ENCODE measurements at places on chromosomes 4 and X.
A peak's percentile ranks its signal among the peaks of the same experiment; 100 is the strongest.

DNA sequence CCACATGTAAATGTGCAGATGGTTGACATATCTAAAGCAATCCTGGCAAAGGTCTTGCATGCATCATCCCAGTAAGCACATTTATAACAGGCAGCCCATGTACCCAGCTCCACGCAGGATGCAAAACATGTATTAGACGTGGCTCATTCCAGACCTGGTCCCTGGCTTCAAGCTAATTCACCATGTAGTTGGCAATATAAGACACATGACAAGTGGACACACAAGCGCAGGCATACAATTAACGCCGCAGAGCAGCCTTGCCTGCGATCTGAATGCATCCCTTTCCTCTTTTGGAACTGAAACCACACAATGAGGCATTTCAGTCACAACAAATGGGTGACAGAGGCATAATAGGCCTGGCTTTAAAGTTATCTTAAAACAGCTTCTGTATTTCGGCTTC lies 114.5 kb upstream of the TRIM2 start:
- no peak for DNase-seq

- no peak for DNase-seq
These were observed 22.5 kb downstream of the TCEAL1 start for GRCh38 chrX:103651151-103651773.

GRCh38 chrX:132094164-132094563 lies 33.7 kb downstream of the FRMD7 start:
- DNase-seq, result no peak

GRCh38 chr4:7987148-7987989 lies 47.7 kb upstream of the AFAP1 start:
- peak; percentile 85 for DNase-seq

GRCh38 chr4:7384003-7384928 lies 50.5 kb downstream of the PSAPL1 start:
- DNase-seq, result no peak

- DNase-seq, result no peak
These were observed 125.5 kb downstream of the OPHN1 start for GRCh38 chrX:68307769-68308168.

DNA sequence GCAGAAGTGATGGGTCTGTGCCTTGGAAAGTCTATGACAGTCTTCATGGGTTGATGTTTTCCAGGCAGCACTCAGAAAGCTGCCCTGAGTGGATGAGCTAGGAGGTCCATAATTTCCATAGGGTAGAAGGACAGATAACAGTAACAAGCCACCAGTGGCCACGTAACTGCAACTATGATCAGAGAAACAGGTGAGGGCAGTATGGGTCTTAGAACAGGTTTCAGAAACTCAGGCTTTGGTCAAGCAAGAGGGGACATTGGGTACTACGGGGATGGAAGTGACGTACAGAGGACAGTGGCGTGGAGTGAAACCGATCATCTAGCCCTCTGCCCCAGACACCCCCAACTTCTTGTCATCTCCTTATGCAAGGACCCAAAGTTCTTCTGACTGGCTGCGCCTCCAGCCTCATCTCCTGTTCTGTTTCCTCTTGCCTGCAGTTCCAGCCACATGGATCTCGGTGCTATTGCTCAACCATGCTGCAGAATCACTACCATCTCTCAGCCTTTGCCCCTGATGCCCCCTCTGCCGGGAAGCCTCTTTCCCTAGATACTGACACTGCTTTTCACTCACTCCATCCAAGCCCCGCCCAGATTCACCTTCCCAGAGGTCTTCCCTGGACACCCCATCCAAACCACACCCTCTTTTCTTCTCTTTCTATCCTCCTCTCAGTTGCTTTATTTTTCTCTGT lies 123.4 kb downstream of the MFAP3L start:
- no peak for DNase-seq

- no peak for DNase-seq
These were observed 44.0 kb upstream of the PPP1R2C start for GRCh38 chrX:42821803-42822443.

DNA sequence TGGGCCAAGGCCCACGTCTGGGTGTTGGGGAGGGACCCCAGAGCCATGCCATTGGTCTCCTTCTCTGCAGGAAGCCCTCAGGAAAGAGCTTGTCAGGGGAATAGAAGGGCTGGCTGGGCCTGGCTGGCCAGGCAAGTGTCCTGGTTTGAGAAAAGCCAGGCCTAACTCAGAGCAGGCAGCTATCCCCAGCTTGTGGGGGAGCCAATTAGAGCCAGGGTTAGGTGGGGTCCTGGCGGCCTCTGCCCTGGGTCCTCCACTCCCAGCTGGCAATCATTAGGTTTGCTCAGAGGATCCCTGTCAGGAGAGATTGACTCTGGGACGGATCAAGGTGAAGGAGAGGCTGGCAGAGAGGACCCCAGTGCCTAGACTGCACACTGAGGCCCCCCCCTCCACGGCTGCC lies 64.8 kb downstream of the PJA1 start:
- DNase-seq, result no peak

GRCh38 chr4:78369679-78370078 lies 181.9 kb upstream of the ANXA3 start:
- no peak for DNase-seq

DNA sequence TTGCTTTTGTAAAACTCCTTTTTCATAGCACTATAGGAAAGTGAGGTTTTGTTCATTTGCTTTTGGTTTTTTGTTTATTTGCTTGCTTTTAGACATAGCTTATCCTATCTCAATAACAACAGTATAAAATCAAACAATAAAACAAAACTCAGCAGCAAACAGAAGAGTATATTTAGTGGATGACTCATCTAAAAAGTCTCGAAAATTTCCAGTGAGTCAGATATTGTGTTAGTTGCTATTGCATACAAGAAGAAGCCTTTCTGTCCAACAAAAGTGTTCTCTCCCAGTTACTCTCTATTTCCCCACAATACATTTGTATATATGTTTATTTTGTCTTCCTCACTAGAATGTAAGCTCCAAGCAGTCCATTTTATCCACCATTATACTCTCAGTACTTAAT lies 36.0 kb upstream of the NPNT start:
- no peak for DNase-seq

GRCh38 chr4:155906554-155907247 lies 3.2 kb downstream of the TDO2 start:
- no peak for DNase-seq

GRCh38 chrX:72735561-72735960 lies 21.5 kb upstream of the PHKA1 start:
- DNase-seq, result no peak

- no peak for DNase-seq
These were observed 8.1 kb downstream of the RASL11B start for GRCh38 chr4:52870225-52870624.

DNA sequence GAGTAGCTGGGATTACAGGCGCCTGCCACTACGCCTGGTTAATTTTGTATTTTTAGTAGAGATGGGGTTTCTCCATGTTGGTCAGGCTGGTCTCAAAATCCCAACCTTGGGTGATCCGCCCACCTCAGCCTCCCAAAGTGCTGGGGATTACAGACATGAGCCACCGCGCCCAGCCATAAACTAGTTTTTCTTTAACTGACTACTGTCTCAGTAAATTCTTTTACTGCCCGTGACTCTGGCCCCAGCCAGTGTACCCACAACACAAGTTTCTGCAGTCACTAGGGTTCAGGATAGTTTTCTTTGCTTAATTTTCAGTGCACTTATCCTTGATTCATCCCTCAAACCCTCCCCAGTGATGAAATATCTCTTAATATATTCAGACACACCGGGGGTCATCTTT lies 8.3 kb downstream of the SHROOM2 start:
- DNase-seq, result no peak

- no peak for DNase-seq
These were observed 6.3 kb upstream of the CSN3 start for GRCh38 chr4:70236125-70236524.

- DNase-seq, result no peak
These were observed 62.9 kb downstream of the RHOXF2B start for GRCh38 chrX:120014354-120015130.

GRCh38 chrX:23752740-23753415 lies 9.8 kb upstream of the ACOT9 start:
- no peak for DNase-seq

DNA sequence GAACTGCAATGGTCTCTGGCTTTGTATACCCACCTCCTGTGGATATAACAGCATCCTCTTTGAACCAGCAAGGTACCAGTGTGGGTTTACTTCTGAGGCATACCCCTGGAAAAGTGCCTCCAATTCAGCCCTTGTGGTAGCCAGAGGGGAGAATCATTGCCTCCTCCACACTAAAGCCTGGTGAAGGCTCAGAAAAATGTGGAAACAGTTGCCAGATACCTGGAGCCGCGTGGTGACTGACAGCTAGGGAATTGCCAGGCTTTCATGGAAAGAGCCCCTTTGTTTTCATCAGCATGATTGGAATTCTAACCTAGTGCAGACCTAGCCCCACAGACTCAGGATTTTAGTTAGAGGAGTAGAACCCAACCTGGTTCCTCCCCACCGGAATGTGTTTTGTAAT lies 168.6 kb upstream of the KLF3 start:
- DNase-seq, result no peak

- DNase-seq, result no peak
These were observed 119.0 kb downstream of the MANBA start for GRCh38 chr4:102641793-102642192.

- DNase-seq, result no peak
These were observed 23.5 kb downstream of the RAB40A start for GRCh38 chrX:103495786-103496185.

DNA sequence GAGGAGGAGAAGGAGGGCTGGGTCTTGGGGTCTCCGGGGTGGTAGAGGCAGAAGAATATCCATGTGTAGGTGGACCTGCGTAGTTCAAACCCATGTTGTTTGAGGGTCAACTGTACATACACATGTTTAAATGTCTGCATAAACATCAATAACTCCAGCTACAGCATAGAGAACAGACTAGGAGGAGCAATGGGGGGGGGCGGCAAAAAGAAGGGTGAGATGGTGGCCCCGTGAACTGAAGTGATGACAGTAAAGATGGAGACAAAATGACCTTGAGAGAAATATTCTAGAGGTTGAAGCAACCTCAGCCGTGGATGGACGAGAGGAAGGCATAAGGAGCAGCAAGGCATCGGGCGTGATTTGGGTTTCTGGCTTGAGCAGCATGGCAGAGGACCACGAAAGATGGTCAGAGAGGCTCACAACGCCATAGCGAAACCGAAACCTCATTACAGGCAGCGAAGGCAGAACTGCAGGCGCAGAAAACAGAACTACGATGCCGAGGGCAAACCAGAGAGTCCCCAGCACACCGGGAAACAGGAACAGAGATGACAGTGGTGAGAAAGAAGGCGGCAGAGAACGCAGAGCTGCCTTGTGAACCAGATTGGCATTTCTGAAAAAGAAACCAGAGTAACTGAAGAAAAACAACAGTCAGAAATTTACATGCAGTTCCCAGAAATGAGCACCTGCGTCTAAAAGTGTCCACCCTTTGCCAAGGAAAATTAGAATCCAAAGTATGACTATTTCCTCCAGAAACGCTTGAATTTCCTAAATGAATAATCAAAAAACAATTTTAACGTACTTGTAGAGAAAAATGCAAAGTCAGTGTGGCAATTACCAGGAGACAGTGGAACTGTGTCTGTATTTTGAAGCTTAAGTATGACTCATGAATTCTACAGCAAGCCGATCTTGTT lies 50.3 kb upstream of the ENPP6 start:
- peak; percentile 46 for DNase-seq

GRCh38 chr4:10011277-10011676 lies 10.0 kb downstream of the SLC2A9 start:
- no peak for DNase-seq

DNA sequence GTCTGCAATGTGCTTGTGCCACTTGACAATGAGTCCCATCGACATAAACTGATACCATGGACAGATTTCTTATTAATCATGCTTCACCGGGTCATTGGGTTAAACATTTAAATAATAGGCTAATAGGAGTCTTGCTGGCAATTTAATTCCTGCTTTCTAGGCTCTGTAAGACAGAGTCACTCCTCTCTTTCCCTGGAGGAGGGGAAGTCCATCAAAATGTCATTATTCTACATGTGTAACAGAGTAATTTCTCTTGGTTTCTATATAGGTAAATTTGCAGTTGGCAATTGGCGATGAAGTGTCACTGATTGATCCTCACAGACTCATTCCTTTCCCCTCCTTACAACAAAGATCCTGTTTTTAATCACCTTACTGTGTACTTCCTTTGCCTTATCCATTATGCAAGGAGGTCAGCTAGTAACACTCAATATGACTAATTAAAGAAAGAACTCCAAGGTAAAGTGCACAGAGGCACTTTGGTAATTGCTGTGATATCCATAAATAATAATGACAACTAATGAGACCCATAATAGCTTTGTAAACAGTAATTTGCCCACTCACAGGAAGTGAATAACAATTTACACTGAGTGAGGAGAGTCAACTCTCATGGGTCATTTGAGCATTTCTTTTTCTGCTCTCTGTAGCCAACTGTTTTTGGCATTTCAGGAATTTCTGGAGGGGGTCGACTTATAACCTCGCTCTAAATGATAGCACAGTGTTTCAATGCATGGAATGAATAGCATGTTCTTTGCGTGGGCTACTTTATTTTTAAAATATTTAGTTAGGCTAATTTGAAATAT lies 184.0 kb downstream of the UGT8 start:
- DNase-seq, result no peak

DNA sequence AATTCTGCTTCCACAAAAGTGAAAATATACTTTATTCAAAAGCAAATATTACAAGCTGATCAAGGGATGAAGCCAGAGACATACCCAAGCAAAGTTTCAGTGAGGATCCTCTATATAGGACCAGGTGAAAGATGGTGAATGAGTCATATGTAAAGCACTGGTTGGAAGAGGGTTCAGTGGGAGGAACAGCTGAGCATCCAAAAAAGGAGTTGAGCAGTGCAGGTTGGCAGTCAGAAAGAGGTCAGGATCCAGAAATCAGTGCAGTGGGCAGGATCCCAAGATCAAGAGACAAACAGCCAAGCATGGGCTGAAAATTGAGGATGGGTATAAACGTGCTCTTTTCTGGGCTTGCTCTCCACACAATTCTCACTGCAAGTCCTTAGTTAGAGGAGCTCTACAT lies 30.3 kb downstream of the OTC start:
- DNase-seq, result no peak

DNA sequence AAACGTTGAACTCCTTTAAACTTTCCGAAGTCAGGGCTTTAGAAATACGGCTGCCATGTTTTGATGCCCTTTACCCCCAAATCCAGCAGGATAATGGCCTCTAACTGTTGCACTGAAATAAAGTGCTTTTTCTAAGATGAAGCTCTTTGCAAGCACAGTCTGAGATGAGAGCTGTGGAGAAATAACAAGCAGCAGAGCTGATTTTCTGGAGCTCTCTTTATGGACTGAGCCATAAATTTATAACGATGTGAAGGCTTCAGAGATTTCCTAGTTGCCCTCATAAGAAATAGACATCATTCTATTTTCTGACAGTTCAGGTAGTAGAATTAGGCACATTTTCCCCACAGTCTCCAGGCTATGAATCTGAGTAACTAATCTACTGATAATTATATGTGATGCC lies 567.3 kb downstream of the PDHA2 start:
- DNase-seq, result no peak
